Activated naive CD4-positive, alpha-beta T cell (primary cell): ENCODE measurements at places on chromosomes 3 and 15.
A peak's percentile ranks its signal among the peaks of the same experiment; 100 is the strongest.

GRCh38 chr3:152350139-152350538 is 81.4 kb downstream of the MBNL1 start:
- DNase-seq, result no peak

DNA sequence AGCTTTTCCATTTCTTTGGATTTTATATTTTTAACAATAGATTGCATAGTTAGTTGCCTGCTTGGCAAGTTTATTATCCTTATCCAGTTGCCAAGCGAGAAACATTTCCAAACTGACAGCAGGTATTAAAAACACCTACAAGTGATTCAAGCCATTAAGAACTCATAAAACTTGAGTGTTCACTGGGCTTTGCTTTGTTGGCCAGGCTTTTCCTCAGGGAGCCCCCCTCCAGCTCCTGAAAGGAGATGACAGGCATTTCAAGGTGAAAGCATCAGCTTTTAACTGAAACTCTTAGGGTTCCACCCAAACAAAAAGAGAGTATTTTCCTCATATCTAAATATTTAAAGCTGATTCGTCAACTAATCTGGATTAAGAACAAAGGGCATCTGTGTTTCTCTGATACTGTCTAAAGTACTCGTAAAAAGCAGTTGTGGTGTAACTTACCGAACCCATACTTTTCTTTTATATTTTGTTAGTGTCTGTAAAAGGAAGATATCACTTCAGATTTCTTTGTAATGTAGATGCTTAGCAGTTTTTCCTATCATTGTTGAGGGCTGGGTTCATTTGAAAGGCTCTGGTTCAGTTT is 363.4 kb downstream of the OTOL1 start:
- no peak for DNase-seq

DNA sequence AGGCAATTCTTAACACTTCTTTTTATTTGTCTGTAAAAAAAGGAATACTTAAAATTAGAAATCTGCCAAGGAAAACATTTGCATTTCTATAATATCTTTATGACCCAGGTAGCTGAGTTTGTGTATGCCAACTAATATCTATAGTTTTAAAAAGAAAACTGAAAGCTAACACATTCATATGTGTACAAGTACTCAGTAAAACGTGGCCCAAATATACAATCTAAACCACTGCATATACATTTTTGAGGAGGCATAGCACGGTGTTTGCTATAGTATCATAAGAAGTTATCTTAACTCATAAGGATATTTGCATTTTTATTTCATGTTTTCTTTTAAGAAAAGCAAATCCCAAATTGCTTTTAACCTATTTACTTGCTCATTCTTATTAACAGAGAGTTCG is 172.7 kb downstream of the ZBTB20 start:
- DNase-seq, result no peak

GRCh38 chr3:71185733-71186455 is 397.6 kb downstream of the FOXP1 start:
- no peak for DNase-seq

DNA sequence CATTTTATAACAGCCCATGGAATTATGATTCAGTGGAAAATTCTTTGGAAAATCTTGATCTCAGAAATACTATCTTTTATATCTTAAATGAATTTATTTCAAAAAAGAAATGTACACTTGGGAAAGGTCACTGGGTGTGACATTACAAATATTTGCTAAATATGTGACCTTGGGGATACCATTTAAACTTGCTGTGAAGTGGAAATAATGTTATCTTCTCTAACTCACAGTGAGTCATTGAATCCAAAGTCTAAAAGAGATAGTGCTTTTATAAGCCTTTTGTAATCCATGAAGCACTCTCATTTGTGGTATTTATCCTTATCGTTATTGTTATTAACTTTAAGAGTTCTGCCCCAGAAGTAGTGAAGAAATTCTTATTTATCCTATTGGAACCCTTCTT is 289.8 kb upstream of the SEMA6D start:
- no peak for DNase-seq

DNA sequence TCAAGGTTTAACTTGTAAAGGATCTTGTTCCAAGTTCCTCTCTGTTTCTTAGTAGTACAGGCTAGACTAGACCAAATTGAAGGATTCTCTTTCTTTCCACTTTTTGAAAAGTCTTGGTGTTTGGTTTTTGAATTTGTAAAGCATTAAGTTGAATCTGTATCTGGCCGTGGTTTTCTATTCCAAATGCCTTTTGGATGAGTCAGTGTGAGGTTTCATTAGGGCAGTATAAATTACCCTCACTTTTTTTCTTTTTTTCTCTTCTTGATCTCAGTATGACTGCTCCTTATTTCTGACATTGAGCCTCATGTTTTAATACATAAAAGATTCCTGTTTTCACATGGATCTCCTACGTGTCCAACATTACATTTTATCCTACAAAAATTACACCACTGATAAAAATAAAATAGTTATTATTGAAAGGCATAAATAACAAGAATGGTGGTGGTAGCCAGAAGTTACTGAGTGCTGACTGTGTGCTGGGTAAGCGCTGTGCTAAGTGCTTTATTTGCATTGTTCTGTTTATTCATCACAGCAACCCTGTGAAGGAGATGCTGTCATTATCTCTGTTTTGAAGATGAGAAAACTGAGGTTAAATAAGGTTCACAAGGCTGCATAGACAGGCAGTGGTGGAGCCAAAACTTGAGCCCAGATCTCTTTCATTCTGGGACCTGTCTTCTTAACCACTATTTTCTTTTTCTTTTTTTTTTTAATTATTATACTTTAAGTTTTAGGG is 48.3 kb downstream of the MITF start:
- DNase-seq, result no peak

DNA sequence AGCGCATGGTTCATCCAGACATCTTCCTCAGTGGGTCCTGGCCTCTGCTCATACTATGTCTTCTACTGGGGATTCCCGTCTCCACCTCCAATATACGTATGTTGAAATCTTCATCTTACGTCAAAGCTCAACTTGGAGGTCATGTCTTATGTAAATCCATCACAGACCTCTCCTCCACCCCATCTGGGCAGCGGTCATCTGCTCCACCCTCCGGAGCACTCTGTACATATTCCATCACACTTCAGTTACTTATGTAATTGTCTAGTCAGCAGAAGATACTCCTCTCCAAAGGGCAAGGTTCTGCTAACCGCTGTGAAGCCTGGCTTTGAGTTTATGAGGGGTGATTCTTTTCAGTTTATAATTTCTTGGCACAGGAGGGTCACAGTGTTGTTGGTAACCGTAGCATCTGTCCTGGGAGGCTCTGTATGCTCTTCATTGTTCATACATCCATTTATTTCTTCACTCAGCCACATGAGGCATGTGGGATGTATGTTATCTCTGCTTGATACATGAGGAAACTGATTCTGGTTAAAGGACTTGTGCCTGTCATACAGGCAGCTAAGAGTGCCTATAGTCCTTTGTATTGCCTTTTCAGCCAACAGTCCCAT is 22.1 kb downstream of the MAP2K1 start:
- DNase-seq, result no peak

- DNase-seq, result no peak
These were observed 97.7 kb upstream of the WNT5A start for GRCh38 chr3:55584716-55585368.

- DNase-seq, result no peak
These were observed 32.4 kb downstream of the BTD start for GRCh38 chr3:15633766-15634598.

GRCh38 chr3:103752986-103753385 is 1318.2 kb downstream of the ZPLD1 start:
- DNase-seq, result no peak

GRCh38 chr3:161599697-161600096 is 103.1 kb downstream of the OTOL1 start:
- no peak for DNase-seq

GRCh38 chr3:12415014-12415680 is 69.1 kb upstream of the TSEN2 start:
- no peak for DNase-seq

- no peak for DNase-seq
These were observed 450.7 kb downstream of the LPP start for GRCh38 chr3:188604651-188605050.

GRCh38 chr3:196517162-196517800 is 2.1 kb upstream of the SMCO1 start:
- DNase-seq, result no peak

DNA sequence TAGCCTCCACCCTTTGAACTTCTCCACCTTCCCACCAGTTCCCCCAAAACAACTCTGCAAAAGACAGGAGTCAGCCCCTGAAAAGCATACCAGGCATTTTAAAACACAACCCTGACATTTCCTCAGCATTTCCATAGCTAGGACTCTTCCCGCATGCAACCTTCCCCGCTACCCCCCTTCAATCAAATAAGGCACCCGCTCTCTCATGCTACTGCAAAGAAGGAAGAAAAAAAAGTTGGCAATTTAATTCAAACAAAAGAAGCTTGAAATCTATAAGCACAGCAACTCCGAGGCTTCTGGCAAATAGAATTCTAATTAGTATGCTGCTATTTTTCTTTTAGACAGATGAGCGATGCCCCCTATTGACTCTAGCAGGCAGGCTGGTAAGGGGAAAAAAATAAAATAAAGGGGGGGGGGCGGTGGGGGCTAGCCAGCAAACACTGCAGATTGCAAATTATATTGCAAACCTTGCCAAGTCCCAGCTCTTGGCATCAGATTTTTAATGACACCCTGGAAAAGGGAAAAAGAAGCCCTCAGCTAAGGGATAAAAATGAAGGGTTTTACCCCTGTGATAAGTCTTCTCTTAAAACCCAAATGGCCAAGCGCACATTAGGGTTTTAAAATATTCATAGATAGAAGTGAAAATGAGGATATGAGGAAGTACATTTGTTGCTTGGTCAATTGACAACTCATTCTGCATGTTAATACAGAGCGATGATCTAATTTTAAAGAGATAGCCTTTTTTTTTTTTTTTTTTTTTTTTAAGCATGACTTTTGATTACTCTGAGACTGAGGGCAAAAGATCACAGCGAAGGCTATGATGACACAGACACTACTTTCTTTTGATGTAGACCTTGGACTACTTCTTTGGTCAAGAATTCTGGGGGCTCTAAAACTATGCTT is 255.2 kb downstream of the NR2F2 start:
- no peak for DNase-seq

GRCh38 chr3:5194801-5195509 is 7.4 kb downstream of the EDEM1 start:
- DNase-seq, result no peak

DNA sequence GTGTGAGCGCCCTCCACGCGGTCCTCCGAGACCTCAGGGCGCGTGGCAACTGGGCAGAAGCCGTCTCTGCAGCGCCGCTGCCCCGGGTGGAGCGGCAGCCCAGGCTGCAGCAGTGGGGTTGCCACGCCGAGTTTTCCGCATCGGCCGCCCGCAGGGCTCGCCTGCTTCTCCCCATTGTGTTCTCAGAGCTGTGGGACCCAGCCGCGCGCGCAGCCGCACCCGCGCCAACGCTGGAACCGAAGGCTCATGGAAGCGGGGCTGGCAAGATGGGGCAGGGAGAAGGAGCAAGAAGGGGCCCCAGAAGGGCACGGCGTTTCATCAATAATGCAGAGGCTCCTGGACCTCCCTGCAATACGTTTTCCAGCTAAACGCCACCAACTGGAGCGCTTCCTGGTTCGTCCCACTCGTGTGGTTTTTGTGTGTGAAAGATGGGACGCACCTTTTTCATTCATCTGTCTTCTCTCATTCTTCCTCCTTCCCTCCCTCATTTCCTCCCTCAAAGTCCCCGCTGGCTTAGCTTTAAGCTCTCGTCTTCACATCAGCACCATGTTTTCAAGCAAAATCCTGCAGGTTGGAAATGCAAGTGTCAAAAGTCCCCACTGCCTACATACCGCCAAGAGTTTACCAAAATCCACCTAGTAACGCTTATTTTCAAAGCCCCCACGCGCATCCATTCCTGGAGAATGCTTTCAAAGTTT is 1.2 kb downstream of the ROBO1 start:
- no peak for DNase-seq

- no peak for DNase-seq
These were observed 226.8 kb downstream of the LPP start for GRCh38 chr3:188380722-188381121.

- no peak for DNase-seq
These were observed 202.9 kb downstream of the LRRC3B start for GRCh38 chr3:26825454-26825853.

DNA sequence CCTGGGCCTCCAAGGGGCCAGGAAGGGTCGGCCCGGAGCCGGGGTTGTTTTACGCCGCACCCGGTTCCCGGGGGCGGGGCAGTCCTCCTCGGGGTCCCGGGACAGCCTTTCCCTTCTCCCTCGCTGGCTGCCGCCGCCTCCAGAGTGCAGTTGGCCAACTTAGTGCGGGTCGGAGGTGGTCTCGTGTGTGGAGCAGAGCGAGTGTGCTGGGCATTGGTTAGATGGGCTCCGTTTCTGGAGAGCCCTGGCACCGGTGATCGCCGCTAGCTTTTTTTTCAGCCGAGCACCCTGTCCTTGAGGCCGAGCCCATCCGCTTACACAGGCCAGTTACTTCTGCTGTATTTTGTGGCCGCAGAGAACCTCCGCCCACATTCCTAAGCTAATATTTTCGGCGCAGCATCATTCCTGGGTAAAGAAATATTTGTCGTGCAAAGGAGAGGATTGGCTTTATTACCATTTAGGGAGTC is 585 bp downstream of the KIF23 start:
- DNase-seq, result no peak

GRCh38 chr3:113225286-113225685 is 13.9 kb downstream of the BOC start:
- DNase-seq, result no peak

DNA sequence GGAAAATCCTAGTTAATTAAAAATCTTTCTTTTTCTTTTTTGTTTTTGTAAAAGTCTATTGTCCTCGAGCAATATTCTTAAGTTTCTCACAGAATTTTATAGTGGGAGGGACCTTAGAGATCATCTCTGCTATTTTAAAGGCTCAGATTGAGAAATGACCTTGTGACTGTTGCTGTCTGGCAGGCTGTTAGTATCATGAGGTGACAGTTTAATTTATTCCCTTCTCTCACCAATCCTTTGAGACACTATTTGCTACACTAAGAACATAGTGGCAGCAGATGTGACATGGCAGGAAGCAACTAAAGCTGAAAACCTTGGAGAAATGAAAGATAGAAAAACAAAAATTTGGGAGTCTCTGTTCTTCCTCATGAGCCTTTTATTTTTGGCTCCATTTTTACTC is 24.9 kb downstream of the APPL1 start:
- no peak for DNase-seq

- DNase-seq, result no peak
These were observed 152.8 kb downstream of the UACA start for GRCh38 chr15:70610541-70610940.

DNA sequence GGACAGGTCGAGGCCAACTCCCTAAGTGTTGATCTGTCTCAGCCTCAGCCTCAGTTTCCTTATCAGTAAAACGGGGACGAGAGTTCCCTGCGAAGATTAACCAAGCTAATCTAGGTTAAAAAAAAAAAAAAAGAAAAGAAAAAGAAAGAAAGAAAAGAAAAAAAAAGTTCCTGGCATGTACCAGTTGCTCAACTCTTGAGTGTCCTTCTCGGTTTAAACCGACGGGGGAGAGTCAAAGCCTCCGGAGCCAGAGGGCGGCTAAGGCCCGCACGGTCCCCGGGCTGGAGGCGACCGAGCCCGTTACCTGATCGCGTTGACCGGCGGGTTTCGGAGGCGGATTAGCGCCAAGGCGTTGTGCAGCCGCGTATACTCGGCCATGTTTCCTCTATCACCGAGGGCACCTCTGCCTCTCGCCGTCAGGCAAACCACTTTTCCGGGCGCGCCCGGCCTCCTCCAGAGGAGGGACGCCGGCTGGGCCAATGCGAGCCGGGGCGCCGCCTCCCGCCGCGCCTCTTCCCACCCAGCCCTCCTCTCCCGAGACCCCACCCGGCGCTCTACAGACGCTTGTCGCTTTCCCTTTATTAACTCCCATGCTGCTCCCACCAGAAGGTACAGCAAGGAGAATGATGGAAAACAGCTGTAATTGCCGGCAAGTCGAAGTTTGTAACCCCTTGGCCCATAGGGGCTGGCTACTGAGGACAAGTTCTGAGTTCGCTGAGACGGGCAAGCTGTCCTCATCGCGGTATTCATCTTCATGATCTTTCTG is at the start of gene EHHADH:
EHHADH (minus strand) TSS at position 405 of the 766 bp plus-strand sequence; CDS start at position 378, 27 bp downstream.
- peak; percentile 25 for DNase-seq
